Thymus (tissue), 14 donors: ENCODE measurements at places on chromosomes 6 and 20. TPM values are rescaled to one million over a fixed set of nuclear protein-coding genes. Genes with fewer than 3 reads are reported as not detected.

DEFB125 gene
- not detected for total RNA-seq

GRCh38 chr20:44707018-44707579 is 8.1 kb upstream of the CCN5 start:
- no peak for DNase-seq

DNA sequence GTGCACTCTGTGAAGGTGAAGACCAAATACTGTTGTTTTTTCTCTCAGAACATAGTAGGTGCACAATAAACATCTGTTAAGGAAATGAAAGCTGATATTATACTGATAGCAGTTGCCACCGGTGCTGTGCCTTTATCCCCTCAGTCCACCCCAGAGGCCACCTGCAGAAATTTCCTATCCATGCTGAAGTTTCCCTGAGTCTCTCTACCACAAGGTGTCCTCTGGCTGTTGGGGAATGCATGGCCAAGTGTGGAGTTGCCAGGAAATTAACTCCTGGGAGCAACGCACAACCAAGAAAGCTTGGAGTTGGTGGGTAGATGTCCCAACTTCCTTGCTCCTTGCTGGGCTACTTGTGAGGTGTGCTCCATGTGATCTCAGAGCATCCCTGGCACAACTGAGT is 114.2 kb downstream of the LAMP5 start:
- DNase-seq, result no peak

KHDRBS2 gene
- total RNA-seq, result 1.5 TPM

SLC32A1 gene
- not detected for total RNA-seq

MEA1 gene
- 101 TPM for total RNA-seq

KHDC1L gene
- total RNA-seq, result 1.4 TPM

DNA sequence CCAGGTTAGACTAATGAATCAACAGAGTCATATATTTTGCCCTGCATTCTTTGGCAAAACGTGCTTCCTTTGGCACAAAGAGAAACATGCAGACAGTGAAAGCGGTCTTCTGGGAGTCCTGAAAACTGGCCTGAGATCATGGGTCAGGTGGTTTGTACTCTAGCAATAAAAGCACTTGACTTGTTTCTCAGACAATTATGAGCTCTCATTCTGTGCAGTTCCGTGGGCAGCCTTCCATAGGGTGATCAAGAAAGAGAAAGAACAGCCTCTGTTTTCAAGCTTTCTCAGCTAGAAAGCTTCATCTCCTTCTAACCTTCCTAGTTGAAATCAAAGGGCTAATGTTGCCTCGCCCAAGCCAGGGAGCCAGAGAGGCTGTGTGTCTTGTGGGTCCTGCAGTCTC is 62.7 kb upstream of the ISM1 start:
- no peak for DNase-seq

GRCh38 chr6:43697421-43697820 is 9.8 kb upstream of the MRPS18A start:
- no peak for DNase-seq

- no peak for DNase-seq
Observed at GRCh38 chr6:13396241-13396792, 68.0 kb upstream of the TBC1D7 start.

- DNase-seq, result no peak
Observed at GRCh38 chr20:53658973-53659372, 65.3 kb upstream of the ZNF217 start.

GRCh38 chr6:20211941-20212391 is 303 bp downstream of the MBOAT1 start:
- DNase-seq, result no peak

NOTCH4 gene
- total RNA-seq, result 2.5 TPM

DNA sequence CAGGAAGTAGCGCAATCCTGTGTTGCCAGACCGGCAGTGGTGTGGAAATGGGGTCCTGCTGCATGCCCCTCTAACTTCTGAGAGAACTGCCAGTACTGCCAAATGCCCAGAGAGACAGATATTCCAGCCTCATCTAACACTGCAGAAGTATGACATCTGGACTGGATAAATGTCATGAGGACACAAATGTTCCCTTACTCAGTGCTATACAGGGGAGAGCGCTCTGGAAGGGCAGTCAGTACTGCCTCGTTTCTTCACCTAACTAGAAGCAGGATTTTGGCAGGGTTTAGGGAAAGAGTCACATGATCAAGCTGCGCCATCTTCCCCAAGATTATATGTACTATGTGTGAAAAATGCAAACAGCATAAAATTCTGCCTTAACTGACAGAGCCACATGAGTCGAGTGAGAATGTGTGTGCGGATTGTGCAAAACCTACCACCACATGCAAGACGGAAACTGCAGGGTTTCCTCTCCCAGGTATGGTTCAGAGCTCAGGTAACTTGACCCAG is 59.7 kb downstream of the B4GALT5 start:
- DNase-seq, result no peak

- no peak for DNase-seq
Observed at GRCh38 chr20:33673410-33674293, 576 bp downstream of the NECAB3 start.

CDSN gene
- 0.05 TPM for total RNA-seq

KHDC1 gene
- 2.3 TPM for total RNA-seq

C6orf136 gene
- total RNA-seq, result 9.5 TPM

DNA sequence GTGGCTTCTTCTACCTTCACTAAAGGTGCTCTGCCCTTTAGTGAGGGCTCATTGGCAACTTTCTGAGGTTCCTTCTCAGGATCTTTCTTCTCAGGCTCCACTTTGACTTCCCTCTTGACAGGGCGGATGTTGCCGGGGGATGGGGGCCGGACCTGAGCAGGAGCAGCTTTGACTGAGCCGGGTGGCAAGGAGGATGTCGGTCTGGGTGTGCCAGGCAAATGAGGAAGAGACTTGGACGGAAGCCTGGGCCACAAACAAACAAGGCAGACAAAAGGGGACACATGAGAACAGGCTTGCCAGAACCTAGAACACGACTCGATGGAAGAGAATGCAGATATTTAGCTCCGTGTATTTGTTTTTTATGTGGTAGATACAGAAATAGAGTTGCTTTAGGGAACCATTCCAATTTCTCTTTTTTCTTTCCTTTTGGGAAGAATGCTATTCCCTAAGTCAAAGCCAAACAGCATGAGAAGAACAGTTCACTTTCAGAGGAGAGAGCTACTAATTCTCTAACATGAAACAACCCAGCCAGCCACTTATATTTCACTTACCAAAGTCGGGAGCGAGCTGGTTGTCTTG is 76.2 kb upstream of the BCLAF1 start:
- DNase-seq, result peak; percentile 53

- no peak for DNase-seq
Observed at GRCh38 chr20:12331236-12331635, 413.5 kb downstream of the BTBD3 start.

- DNase-seq, result no peak
Observed at GRCh38 chr6:17662585-17662984, 44.1 kb downstream of the NUP153 start.

FRMD1 gene
- total RNA-seq, result 23.1 TPM

- no peak for DNase-seq
Observed at GRCh38 chr6:1063671-1064355, 248.1 kb upstream of the FOXQ1 start.

FABP7 gene
- total RNA-seq, result 1.9 TPM

DNA sequence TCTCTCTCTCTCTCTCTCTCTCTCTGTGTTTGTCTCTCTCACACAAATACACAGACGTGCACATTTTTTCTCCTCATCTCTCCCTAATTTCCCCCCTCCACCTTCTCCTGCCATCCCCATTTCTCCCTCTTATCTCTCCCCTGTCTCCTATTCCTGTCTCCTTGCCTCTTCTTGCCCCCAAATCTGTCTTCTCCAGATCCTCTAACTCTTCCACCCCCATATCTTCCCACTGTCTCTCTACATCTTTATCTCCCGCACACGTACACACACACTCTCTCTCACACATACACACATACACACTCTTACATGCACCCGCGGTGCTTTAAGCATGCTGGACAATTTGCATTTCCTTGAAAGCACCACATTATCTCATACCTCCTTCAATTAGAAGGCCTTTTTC is 15.9 kb downstream of the KIZ start:
- no peak for DNase-seq

GRCh38 chr20:15345287-15345686 is 1007.9 kb upstream of the FLRT3 start:
- DNase-seq, result no peak

- DNase-seq, result peak; percentile 79
Observed at GRCh38 chr20:62795023-62795761, 1.1 kb upstream of the MRGBP start.

DNA sequence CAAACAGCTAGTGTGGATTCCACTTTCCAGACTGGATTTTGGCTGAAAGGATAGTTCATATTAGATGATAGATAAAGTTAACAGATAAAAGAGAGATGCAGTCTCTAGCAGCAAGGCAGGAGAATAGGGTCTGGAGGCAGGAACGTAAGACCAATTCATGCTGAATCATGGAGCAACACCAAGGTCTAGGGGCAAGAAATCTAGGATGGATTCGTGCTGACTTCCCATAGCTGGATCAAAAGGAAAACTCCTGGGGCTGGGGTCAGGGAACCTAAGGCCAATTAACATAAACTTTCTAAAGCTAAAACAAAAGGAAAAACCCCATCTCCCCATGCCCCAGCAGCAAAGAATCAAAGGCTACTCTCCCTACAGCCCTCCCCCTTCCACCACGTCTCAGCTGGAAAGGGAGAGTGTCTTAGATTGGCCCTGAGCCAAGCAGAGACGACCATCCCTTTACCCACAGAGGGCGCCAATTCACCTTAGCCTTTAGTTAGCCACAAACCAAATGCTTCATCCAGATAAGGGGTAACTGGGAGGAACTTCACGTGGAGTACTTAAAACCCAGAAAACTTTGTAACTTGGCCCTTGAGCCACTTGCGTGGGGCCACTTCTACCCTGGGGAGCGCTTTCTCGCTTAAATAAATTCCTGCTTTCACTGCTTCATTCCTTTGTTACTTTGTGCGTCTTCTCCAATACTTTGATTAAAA is 7.6 kb downstream of the TREM1 start:
- DNase-seq, result peak; percentile 70

- DNase-seq, result no peak
Observed at GRCh38 chr6:12760226-12760625, 43.7 kb downstream of the PHACTR1 start.

GABRR2 gene
- 0.42 TPM for total RNA-seq

GRCh38 chr6:23611776-23612381 is 514.1 kb upstream of the NRSN1 start:
- no peak for DNase-seq

DNA sequence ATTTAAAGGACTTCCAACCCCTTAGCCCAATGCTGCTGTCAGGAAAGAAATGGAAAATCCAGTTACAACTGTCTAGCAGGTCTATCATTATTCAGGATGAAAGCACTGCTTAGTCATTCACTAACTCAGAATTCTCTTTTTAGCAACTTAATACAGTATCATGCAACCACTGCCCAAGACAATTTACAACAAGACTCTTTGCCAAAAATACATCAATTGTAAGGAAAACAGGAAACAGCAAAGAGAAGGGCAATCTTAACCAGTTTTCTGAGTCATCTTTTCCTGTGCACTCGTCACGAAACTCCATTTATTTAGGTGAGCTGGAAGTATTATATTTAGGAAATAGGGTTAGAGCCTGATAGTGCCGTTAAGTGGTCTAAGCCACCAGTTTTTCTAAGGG is 1197.7 kb upstream of the CITED2 start:
- DNase-seq, result no peak

PRL gene
- 1.1 TPM for total RNA-seq

- no peak for DNase-seq
Observed at GRCh38 chr6:142953373-142954273, 8.6 kb upstream of the HIVEP2 start.

LINC00237 gene
- not detected for total RNA-seq

SOX12 gene
- 2.5 TPM for total RNA-seq

GRCh38 chr20:16580147-16580546 is 6.9 kb upstream of the KIF16B start:
- DNase-seq, result no peak

E2F1 gene
- 13.3 TPM for total RNA-seq

DNA sequence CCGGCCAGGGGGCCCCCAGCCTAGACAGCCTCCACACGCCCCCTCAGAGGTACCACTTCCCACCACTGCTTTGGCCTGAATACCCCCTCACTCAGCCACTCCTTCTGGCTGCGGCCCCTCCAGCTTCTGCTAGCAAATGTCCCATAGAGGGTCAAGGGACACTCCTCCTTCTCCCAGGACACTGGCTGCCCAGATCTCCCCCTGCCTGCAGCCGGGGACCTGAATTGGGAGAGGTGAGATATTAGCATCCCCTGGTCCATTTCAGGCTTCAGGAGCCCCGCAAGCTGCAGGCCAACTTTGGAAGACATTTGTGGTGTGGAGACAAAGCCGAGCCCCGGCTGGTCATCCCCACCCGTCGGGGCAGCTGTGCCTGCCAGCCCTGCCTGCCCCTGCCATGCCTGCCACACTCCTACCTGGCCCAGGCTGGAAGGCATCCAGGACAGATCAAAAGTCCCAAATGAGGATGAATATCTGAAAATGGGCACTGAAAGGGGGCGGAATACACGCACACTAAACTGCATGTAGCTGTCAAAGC is 32.5 kb upstream of the FOXC1 start:
- DNase-seq, result no peak

DNA sequence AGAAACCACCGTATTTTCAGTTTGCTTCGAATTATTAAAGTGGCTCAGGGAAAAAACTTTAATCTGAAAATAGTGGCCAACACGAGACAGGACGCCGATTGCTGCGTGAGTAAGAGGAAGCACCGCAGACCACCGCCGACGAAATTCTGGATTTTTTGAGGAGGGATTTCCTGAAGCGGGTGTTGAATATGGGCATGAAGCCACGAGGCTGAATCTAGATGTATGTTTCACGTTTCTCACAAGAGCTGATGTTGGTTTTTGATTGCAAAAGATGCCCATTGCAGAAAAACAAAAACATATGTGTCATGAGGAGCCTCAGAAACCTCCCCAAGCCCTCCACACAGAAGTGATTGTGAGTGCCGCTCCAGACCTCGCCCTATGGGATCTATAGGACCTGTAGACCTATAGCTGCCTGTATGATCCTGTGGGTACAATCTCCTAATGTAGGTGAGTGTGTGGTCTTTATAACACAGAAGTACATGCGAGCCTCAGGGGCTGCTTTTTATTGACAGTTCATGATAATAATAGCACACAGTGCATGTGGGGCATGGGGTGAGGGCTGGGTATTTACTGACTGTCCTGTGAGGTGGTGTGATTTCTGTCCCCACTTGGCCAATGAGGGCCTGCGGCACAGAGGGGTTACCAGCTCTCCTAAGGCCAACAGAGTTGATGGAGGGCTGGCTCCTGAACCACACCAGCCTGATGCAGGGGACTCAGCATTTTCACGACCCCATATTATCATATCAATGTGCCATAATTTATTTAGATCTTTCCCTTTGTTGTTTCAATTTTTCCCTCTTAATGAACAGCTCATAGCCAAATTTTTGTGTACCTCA is 243.9 kb downstream of the DLL1 start:
- DNase-seq, result no peak

IL17A gene
- total RNA-seq, result 0.05 TPM

DNA sequence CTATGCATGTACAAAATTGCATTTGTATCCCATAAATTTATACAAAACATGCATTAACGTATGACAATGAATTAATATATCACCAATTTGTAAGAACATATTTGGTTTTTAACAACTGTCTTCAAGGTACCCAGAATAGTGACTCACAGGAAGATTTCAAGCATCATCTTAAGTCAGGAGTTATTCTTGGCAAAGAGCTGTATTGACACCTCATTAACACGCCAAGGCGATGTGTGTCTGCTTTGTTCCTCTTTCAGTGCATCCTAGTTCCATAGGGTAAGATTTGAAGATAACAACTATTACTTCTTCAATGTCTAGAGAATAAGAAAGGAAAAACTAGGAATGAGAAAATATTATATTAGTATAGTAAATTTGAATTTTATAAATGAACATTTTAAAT is 35.8 kb upstream of the TPD52L1 start:
- no peak for DNase-seq
